ENCODE measurements at places on chromosomes 2 and 18. TPM values are rescaled to one million over a fixed set of nuclear protein-coding genes. Genes with fewer than 3 reads are reported as not detected.
A peak's percentile ranks its signal among the peaks of the same experiment; 100 is the strongest.

TTN gene
- total RNA-seq: 5.8 TPM

UNC80 gene
- total RNA-seq: 1.0 TPM

DNA sequence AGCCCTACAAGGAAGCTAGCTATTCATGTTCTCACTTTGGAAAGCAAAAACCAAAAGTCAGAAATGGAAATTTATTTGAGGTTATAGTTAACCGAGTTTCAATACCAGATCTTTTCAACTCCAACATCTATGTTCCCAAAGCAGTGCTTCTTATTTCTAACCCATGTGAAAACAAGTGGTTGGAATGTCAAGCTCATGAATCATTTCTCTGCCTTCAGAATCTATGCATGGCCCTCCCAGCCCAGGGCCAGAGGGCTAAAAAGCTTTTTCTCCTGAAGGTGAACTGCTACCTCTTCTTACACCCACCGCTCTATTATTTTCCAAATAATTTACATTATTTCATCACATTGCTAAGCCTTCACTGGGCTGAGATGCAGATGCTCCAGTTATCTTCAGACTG is 158.4 kb downstream of the SP3 start:
- H3K4me3 ChIP-seq: no peak overlapping the region
- DNase-seq: no peak

DNA sequence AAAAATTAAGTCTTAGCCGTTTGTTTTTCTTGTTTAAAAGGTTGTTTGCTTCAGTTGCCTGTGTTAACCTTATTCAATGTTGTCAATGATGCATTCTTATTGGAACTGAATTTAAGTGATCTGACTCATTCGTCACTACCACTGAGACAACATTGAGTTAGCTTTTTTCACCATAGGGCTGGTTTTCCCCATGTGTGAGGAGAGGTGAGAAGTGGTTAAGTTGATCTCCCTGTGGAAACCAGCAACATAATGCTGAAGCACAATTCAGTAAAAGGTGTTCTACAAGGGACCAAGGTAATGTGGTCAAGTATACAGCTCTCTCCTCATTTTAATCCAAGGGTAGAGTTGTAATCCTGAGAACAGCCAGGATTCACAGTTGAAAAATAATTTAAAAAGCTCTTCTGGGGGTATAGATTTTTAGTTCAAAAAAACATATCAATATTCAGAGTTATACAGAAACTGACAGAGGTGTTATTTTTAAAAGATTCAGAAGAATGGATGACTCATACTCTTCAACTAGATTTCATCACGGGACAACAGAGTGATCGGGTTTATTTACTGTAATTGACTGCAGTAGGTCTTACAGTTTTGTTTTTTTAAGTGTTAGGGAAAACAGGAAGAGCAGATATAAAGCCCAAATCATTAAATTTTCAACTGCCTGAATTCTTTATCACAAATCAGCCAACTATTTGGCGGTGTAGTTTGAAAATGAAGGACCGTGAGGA is 12.6 kb downstream of the NOP58 start:
- H3K27ac ChIP-seq: peak overlapping the region; percentile 52
- no peak for DNase-seq
- peaks cover 83% of the 10 kb centered on the region for H3K36me3 ChIP-seq
- peaks cover 38% of the 10 kb centered on the region for H3K4me1 ChIP-seq
- no peak overlapping the region for H3K4me3 ChIP-seq

- H3K4me3 ChIP-seq: no peak overlapping the region
- H3K27me3 ChIP-seq: no peaks in the 10 kb centered on the region
- no peaks in the 10 kb centered on the region for H3K4me1 ChIP-seq
- DNase-seq: no peak
Measured at GRCh38 chr2:140747665-140748064, 1383.2 kb downstream of the LRP1B start.

DNA sequence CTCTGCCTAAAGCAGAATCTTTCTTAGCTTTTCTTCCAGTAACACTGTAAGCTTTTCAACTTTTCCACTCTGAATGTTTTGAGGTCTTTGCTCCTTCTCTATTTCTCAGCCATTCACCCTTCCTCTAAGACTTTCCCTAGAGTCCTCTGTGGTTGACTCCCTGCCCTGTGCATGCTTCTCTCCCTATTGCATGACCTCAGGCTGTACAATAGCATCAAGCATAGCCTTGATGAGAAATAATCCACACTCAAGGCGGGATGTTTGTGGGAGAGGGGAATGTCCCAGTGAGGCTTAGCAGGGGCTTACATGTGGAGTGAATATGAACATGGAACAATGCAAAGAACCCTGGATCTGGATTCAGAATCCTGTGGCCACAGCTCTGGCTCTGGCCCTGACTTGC is 48.4 kb upstream of the IGFBP5 start:
- H3K4me3 ChIP-seq: no peak overlapping the region
- H3K27ac ChIP-seq: no peak overlapping the region
- no peak for DNase-seq

GRCh38 chr2:26579025-26579722 is 62.0 kb downstream of the CIB4 start:
- no peaks in the 10 kb centered on the region for H3K36me3 ChIP-seq
- DNase-seq: no peak
- H3K4me1 ChIP-seq: no peaks in the 10 kb centered on the region
- no peak overlapping the region for H3K27ac ChIP-seq

GRCh38 chr2:24576617-24577016 is 85.6 kb downstream of the NCOA1 start:
- H3K27ac ChIP-seq: no peak overlapping the region
- no peaks in the 10 kb centered on the region for H3K27me3 ChIP-seq
- H3K4me3 ChIP-seq: no peak overlapping the region
- H3K36me3 ChIP-seq: no peaks in the 10 kb centered on the region

DNA sequence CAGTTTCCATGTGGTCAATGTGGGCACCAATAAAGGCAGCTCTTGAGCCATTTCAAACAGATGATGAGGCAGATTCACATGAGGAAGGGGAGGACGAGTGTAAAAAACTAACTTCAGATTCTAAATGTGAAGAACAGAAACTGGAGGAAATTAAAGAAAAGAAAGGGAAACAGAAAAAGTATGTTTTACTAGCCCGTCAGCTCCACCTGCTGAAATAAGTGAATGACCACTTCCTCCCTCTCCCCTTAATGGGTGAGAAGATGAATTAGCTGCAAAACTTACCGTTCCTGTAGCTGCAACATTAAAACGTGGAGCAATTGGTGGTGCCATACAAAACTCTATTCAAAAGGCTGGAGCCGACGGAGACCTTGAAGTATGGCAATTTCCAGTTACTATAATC is 203.5 kb downstream of the UXS1 start:
- no peak overlapping the region for H3K4me3 ChIP-seq
- no peaks in the 10 kb centered on the region for H3K4me1 ChIP-seq
- DNase-seq: no peak

DNA sequence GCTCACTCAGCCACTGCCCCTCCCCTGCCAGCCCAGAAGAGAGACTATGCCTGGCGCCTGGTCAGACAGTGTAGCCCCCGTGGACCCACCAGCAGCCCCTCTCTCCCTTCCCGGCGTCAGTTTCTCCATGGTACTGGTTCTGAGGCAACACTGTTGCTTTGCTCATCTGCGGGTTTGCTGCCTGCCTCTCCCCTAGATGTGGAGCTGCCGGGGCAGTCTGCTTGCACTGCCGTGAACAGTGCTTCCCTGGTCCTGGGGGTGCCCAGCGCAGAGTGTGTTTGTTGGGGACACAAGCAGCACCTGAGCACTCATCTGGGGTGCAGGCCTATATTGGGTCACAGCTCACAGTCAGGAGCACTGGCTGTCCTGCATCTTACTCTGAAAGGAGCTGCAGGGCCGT is 309.9 kb downstream of the NDUFA10 start:
- H3K4me3 ChIP-seq: no peak overlapping the region
- DNase-seq: no peak

DNA sequence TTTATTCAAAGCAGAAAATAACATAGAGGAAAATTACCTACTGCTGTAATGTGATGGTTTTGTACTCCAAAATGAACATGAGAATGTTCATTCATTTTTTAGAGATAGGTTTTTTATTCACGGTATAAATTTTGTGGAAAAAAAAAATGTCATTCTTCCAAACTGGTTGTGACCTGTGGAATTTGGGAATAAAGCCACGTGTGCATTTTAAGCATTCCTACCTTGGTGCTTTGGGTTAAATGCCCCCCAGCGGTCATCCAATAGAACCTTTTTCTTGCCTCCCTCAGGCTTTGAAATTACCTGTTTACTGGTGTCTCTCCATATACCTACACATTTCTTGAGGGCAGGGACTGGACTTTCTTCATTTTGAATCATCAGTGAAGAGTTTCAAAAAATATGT is 740.7 kb downstream of the DPP10 start:
- H3K4me1 ChIP-seq: no peaks in the 10 kb centered on the region
- H3K36me3 ChIP-seq: no peaks in the 10 kb centered on the region
- no peak overlapping the region for H3K4me3 ChIP-seq
- no peaks in the 10 kb centered on the region for H3K27me3 ChIP-seq
- DNase-seq: no peak
